ENCODE measurements at places on chromosomes 6 and 20.

- peaks cover 25% of the 10 kb centered on the region for H3K4me1 ChIP-seq
- no peak overlapping the region for H3K27ac ChIP-seq
- H3K36me3 ChIP-seq, result no peaks in the 10 kb centered on the region
Measured at GRCh38 chr6:38482466-38482865, 157.3 kb downstream of the BTBD9 start.

DNA sequence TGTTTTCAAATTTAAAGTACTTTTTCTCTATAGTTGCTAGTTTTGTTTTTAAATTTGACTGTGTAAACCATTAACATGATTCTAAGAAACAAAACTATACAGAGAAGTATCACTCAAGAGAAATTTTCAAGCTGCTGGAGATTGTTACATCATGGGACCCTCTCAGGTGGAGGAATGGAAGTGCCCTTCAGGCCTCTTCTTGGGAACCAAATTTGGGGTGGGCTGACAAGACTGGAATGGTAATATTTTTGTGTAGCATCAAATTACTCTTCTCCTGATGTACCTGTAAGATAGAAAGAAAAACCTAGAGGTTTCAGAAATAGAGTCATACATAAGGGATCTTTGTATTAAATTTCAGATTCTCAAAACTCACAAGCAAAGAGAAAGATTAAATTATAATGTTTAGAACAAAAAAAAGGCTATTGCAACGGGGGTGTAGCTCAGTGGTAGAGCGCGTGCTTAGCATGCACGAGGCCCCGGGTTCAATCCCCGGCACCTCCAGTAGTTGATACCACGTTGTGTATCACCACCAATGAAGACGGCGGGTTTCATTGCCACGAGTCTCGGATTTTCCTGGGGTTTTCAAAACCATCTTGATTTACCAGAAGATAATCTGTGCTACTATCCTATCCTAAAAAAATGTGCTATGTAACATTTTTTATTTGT is 193.7 kb downstream of the GPX5 start:
- H3K4me3 ChIP-seq, result peak overlapping the region; percentile 58
- H3K27ac ChIP-seq, result no peak overlapping the region
- DNase-seq, result peak; percentile 80
- H3K4me1 ChIP-seq, result peaks cover 17% of the 10 kb centered on the region

- no peak for DNase-seq
- H3K27me3 ChIP-seq, result peaks cover 2% of the 10 kb centered on the region
- no peak overlapping the region for H3K27ac ChIP-seq
- H3K36me3 ChIP-seq, result no peaks in the 10 kb centered on the region
- no peak overlapping the region for H3K4me3 ChIP-seq
Measured at GRCh38 chr6:6645261-6645917, 56.9 kb downstream of the LY86 start.

DNA sequence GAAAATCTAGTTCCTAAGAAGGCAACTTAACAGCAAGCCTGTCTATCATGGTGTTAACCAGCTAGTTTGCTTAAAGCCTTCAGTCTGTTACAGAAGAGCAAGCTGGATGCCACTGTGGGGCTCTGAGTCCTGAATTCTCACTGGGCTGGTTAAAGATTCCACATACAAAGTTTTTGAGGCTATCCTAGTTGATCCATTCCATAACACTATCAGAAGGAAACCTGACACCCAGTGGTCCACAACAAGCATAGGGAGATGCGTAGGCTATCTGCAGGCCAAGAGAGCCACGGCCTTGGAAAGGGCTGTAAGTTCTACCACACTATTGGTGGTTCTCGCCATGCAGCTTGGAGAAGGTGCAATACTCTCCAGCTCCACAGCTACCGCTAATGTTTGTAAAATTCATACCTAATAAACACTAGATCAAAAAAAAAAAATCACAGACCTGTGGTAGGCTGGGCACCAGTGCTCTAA is 420 bp upstream of the MCCD1 start:
- peaks cover 37% of the 10 kb centered on the region for H3K36me3 ChIP-seq
- H3K4me3 ChIP-seq, result no peak overlapping the region
- no peak for DNase-seq
- no peaks in the 10 kb centered on the region for H3K27me3 ChIP-seq

DNA sequence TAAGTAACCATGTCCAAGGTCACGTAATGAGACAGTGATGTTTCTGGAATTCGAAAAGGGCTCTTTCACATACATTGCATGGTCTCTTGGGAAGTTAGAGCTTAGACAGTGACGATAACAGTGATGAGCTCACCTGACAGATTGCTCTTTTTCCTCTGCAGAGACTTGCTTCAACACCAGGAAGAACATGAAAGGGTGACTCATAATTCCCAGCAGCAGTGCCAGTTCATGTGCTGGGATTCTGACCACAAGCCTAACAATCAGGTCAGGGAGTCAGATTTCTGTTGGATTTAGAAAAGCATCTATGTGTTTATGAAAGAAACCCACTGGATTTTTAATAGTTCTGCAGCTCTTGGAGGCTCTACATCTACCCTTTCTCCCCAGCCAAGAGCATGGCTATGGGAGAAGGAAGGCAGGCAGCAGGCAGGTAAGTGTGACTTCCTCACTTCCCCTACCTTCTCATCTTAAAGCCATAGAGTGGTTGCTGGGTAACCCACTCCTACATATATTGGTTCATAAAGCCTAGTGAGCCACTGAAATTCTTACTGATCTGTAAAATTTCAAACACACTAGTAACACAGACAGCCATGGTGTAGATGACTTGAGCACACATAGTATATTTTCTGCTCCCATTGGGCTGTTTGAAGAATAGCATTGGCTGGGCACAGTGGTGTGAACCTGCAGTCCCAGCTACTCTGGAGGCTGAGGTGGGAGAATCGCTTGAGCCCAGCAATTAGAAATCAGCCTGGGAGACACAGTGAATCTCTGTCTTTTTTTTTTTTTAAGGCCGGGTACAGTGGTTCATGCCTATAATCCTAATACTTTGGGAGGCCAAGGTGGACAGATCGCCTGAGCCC is 44.4 kb upstream of the LOC128125822 start:
- no peaks in the 10 kb centered on the region for H3K4me1 ChIP-seq
- no peak for DNase-seq
- H3K27ac ChIP-seq, result no peak overlapping the region
- no peaks in the 10 kb centered on the region for H3K36me3 ChIP-seq
- no peak overlapping the region for H3K4me3 ChIP-seq
- peaks cover 42% of the 10 kb centered on the region for H3K27me3 ChIP-seq

GRCh38 chr20:1800777-1801176 is 94.4 kb upstream of the SIRPA start:
- H3K27ac ChIP-seq, result no peak overlapping the region
- no peak for DNase-seq

GRCh38 chr6:104908031-104908887 is 48.5 kb upstream of the HACE1 start:
- 0 out of 2 replicates have a peak, but pooled peaks cover 5% of the 10 kb centered on the region for H3K36me3 ChIP-seq
- no peak overlapping the region for H3K4me3 ChIP-seq
- no peak overlapping the region for H3K27ac ChIP-seq
- peaks cover 9% of the 10 kb centered on the region for H3K4me1 ChIP-seq
- no peak for DNase-seq

DNA sequence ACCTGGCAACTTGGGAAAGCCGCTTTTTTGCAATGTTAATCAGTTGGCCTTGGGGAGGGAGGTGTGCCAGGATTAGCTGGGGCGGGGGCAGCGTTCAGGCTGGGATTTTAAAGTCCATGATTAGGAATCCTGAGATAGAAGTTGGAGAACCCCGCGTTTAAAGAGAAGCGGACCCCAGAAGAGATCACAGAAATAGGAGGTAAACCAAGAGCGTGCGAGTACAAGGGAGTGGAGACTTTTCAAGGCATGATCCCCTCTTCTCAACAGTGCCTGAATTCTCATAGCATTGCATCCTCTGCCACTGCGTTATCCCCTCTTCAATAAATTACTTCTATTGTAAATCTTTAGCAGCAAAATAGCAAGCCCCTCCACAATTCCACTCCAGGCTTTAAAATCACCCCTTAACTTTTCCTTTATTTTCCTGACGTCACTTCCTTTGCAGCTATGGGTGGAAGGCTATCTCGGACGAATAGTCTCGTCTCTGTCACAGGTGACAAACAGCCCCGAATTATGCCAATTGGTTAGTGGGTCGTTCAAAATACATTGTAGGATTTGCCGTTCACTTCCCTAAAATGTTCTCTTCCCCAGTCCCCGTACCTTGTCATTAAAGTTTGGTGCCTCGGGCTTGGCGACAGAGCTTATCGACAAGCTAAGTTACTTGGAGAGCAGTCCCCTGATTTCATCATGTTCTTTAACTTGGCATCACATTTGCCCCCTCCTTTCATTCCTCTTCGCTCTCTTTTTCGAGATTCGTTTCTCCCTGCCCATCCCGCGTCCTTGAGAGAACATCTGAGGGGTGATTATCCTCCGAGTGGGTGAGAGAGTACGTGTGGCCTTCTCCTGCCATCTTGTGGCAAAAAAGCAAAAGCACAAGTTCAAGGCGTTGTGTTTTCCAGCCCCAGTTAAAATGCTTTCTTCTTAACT is 17.1 kb downstream of the OR2B2 start:
- no peak overlapping the region for H3K4me3 ChIP-seq
- no peak overlapping the region for H3K27ac ChIP-seq
- H3K36me3 ChIP-seq, result peaks cover 8% of the 10 kb centered on the region
- H3K27me3 ChIP-seq, result no peaks in the 10 kb centered on the region
- no peak for DNase-seq

DNA sequence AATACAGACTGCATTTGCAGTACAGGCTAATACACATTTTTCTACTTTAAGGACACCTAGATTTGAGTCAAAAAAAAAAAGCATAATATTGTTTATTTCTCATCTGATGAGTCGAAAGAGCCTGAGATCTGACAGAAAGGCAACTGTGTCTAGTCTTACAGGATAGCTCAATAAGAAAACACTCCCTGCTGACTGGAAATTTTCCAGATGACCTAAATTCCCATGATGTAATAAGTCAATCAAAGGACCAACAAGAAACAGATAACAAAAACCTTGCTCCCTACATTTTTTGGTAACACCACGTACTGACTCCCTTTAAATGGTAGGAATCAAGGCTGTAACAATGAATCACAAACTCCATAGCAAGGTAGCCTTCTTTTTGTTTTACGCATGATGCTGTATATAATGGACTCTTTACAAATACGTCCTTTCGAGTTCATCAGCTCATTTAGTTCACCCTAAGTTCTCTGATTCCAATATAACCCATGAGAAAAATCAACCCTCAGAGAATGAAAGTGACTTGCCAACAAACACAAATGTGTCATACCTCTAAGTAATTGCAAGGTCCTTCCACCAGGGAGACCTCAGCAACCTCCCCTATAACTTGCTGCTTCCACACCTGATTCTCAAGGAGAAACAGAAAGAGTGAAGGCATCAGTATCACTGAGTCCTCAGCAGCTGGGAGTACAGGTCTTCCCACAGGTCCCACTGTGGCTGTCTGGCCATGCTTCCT is 12.1 kb downstream of the TBX18 start:
- H3K27ac ChIP-seq, result no peak overlapping the region
- peaks cover 15% of the 10 kb centered on the region for H3K27me3 ChIP-seq
- no peaks in the 10 kb centered on the region for H3K4me1 ChIP-seq

DNA sequence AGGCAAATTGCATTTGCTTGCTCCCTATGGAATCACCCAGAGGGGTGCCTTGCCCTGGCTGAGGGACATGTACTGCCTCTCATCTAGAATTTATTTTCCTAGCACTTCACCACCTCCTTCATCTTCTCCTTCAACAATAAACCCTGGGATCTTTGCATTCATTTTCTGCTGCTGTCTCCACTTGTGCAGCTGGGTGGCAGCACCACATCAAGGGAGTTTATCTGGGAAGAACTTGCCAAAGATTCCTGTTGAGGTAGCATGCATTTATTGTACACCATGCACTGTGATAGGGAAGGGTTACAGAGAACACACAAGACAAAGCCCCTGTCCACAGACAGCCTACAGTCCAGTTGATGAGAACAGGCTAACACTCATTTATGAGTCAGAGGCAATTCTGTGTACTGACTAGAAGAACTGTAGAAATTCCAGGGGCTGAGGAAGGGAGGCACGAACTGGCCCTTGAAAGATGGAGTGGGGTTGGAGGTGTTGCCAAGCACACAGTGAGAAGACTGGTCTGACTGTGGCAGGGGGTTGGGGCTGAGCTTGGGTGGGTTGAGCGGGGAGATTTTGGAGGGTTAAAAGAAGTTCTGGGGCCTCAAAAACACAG is 17.5 kb downstream of the C20orf173 start:
- DNase-seq, result peak; percentile 29
- peak overlapping the region; percentile 18 for H3K27ac ChIP-seq
- H3K4me1 ChIP-seq, result no peaks in the 10 kb centered on the region
- no peak overlapping the region for H3K4me3 ChIP-seq
- peaks cover 26% of the 10 kb centered on the region for H3K36me3 ChIP-seq

DNA sequence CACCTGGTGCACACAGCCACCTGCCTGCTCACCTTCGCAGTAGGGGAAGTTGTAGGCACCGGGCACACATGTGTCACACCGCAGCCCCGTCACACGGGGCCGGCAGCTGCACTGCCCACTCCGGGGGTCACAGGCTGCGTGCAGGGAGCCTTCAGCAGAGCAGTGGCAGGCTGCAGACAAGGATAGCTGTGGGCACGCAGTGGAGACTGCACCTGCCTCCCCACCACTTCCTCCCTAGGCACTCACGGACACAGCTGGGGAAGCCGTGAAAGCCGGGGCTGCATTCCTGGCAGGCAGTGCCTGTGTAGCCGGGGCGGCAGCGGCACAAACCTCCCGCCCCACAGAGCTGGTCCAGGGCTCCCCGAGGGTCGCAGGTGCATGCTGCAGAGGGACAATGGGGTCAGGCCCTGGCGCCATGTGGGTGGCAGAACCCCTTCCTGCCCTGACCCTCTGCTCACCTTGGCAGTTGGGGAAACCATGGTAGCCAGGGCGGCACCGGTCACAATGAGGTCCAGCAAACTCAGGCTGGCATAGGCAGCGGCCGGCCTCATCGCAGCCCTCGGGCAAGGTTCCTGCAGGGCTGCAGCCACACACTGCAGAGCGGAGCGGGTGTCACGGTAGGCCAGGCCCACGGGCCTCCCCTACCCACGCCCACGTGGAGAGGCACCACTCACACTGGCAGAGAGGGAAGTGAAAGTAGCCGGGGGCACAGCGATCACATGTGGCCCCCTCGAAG is 29.4 kb downstream of the LAMA5 start:
- peak overlapping the region; percentile 60 for H3K27ac ChIP-seq
- H3K4me3 ChIP-seq, result no peak overlapping the region
- H3K4me1 ChIP-seq, result no peaks in the 10 kb centered on the region
- peaks cover 34% of the 10 kb centered on the region for H3K36me3 ChIP-seq
